ENCODE measurements at places on chromosomes 4 and X.

GRCh38 chr4:173839865-173840264 lies 309.8 kb upstream of the HAND2 start:
- no peak for DNase-seq

DNA sequence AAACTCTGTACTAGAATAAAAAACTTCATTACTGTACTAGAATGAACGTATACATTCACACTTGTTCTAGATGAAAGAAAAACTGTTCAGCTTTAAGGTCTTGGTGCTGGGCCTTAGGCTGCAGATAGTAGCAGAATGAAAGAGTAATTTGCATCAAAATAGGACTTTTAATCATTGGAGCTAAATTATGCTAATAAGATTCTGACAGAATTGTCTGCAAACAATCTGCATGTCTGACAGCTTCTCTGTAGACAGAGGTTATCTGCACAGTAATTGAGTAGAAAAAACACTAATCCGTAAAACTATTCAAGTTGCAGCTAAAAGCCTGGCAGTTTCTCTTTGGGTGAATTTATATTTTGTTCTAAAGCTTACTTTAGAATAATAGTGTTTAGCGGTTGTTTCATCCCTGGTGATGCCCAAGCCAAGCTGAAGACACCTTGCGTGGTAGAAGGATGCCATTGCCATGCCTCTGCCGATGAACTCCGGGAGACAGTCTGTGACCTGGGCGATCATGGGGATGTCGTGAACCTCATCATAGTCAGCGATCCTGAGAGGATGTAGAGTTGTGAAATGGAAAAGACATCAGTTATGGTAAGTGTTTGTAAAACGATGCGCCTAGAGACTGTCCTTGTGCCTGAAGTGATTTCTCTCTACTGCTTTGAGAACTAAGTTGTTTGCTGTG lies 25.3 kb downstream of the LRP2BP start:
- no peak for DNase-seq

DNA sequence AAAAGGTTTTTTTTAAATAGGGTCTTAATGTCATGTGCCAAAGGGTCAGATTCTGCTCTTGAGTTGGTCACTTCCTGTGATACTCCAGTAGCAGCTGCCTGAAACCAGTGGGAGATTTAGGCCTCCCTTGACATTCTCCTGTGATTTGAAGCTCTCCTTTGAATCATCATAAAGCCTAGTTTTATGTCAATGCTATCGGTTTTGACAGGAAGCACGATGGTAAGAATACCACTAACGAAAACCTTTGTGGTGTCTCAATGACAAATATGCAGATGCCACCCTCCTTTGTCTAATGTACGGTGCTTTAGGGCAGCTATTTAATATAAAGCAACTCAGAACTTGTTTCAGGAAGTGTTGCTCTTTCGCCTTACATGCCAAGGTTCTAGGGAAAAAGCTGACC lies 44.2 kb downstream of the CCNI start:
- no peak for DNase-seq

DNA sequence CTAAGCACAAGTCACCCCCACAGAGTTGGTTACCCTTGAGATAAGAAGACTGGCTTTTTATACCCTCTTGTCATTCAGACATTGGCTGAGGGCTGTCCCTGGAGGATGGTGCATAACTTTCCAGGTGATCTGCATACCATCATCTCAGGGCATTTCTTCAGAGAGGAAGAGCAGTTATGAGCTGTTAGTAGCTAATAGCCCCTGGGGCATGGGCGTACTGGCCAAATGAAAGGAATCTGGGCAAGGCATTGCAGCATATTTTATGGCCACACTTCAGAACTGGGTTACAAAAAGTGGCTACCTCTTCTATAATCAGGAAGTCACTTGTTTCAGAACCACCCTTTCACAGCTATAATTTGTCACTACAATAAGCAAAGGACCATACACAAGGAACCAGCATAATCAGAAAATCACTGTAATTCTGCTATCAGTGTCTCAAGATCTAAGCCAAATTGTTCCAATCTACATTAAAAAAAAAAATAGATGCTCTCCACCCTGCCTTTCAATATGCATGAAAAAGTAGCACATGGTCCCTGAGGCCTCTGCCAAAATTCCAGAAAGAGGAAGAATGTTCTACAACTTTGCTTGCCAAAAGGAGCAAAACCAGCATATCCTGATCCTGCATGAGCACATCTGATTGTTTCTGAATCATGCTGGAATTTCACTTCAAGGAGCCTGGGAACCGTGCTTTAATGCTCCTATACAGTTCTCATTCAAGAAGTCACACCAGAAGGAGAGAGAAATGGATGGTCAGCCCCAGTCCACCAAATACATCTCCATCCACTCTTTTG lies 92.0 kb downstream of the TMEM144 start:
- DNase-seq, result no peak

- DNase-seq, result no peak
Measured at GRCh38 chr4:28350485-28350884, 1489.8 kb downstream of the STIM2 start.

DNA sequence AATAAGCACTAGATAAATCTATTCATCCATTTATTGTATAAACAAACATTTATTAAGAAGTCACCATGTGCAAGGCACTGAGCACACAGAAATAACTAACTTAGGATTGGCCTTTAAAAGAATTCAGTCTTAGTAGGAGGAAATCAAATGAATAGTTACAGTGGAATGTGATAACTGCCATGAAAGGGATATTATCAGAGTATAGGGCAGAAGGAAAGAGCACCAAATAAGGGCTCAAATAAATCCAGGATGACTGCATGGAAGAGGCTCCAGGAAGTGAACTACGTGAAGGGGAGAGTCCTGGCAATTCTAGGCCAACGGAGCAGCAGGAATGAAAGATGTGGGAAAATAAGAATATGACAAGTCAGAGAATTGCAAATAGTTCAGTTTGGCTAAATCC lies 406.0 kb downstream of the INPP4B start:
- DNase-seq, result no peak

DNA sequence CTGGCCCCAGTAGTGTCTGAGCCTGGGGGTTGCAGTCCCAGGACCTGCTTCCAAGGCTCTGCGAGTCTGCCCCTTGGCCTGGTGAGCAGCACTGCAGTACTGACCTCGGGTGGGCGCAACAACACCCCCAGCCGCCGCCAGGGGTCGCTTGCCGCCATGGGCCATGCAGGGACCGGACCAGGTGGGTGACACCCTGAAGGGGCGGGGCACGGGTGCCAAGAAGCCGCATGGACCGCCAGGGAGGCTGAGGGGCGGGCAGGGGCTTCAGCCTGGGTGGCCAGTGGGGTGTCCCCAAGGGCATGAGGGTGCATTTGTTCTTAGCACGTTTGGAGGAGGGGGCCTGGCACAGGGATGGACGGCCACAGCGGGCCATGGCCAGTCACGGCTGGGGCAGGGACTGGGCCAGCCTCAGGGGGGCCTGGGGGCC lies 25.0 kb downstream of the TACC3 start:
- DNase-seq, result peak; percentile 42

DNA sequence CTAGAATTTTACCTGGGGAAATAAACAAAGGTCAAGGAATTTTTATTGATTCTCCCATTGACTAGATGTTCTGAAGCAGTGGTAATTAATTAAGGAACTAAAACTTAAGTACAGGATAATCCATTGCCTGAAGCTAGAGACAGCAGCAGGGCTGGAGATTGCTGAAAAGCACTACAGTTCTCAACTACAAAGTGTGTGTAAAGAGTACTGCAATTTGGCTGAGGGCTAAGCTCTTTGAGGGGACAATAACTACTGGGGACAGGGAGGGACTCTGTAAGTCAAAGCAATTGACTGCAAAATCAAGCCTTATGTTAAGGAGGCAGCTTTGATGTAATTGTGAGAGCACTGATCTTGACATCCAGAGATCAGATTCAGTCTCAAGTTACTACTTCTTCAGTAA lies 260.4 kb downstream of the GALNTL6 start:
- DNase-seq, result no peak

DNA sequence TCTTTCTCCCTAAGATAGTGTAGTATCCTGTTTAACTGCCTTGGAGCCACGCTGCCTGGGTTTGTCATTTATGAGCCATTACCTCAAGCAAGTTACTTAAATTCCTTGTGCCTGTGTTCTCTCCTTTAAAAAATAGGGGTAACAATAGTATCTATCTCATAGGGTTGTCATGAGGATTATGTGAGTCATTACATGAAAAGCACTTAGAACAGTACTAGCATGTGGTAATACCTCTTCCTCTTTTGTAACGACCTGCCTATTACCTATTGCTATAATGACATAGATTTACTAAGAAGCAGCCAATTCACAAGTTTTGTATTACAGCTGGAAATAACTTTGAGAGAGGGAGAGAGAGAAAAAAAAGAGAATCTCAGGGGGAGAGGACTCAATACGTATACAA lies 834.7 kb downstream of the RAPGEF2 start:
- DNase-seq, result no peak

DNA sequence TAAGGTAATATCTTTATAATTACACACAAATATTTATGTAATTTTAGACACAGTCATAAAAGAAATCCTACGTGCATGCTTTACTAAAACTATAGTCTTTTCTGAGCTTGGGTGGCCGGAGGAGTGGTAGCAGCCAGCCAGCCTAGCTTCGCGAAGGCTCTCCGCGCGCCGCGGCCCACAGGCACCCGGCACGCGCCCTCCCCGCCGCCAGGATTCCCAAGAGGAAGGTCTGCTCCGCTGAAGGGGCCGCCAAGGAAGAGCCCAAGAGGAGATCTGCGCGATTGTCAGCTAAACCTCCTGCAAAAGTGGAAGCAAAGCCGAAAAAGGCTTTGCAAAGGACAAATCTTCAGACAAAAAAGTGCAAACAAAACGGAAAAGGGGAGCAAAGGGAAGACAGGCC lies 8.7 kb upstream of the PJA1 start:
- DNase-seq, result no peak

All from NCI-H526 treated with DMSO at 0.1 percent for 48 hours (cell line).